ENCODE measurements at places on chromosomes 5 and 9.

DNA sequence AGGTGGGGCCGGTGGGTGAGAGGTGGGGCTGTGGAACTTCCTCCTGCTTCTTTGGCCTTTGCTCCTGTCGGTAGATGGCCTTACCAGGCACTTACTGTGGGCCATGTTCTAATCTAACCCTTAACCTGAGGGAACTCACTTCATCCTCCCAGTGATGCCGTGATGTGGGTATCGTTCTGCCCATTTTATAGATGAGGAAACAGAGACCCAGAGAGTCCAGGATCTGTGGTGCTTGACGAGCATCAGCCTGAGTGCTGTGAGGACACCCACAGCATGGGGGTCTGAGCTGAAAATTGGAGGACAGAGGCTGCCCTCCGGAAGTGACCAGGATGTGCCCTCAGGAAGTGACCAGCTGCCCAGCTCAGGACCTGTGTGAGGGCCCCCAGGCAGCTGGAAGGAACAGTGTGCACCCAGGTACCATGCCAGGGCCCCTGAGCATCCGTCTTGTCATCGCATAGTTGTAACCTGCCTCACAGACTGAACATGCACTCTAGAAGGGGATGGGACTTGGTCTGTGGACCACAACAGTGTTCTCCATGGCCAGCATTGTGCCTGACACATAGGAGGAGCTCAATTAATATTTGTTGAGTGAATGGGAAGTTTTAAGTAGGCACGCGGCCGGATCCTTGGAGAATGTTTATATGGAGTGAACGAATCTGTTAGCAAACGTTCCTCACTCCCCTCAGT, 8.5 kb downstream of the NEK6 start:
- no peak for DNase-seq

GRCh38 chr9:34317436-34317835, 11.6 kb downstream of the KIF24 start:
- DNase-seq = no peak

DNA sequence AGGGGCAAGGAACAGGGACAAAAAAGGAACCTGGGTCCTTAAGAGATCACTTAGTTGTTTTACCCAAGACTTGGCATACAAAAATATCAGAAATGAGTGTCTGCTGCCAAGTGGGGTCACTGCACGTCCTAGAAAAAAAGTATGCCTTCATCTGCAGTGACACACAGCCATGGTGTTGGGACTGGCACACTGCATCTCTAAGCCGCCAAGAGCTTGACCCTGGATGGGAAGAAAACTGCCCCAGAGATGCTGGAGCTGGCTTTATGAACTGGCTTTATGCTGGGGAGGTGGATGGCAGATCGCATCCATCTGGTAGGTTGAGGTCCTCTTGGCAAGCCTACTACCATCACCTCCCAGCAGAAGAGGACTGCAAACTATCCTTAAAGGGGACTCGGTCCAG, 51.7 kb downstream of the IRF1 start:
- DNase-seq = no peak

GRCh38 chr9:6884990-6885389, 127.2 kb downstream of the KDM4C start:
- no peak for DNase-seq

- DNase-seq = no peak
These were observed 279.6 kb downstream of the RFX3 start for GRCh38 chr9:3246241-3246640.

DNA sequence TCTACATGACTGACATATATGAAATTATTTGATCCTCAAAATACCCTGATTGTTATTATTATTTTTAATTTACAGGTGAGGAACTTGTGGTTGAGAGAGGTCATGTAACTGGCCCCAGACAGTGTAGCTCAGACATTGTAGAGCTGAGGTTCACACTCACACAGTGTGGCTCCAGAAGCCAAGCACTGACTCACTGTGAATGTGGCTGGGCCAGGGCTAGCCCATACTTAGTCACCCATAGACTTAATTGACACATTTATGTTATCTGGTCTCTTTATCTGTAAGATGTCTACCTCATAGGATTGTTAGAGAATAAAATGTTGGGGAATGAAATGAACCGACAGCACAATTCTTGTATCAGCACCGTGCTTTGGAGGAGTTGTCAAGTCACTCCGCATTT, 24.9 kb upstream of the CCDC112 start:
- peak; percentile 12 for DNase-seq

- no peak for DNase-seq
These were observed 47.1 kb downstream of the THBS4 start for GRCh38 chr5:80082281-80082680.

DNA sequence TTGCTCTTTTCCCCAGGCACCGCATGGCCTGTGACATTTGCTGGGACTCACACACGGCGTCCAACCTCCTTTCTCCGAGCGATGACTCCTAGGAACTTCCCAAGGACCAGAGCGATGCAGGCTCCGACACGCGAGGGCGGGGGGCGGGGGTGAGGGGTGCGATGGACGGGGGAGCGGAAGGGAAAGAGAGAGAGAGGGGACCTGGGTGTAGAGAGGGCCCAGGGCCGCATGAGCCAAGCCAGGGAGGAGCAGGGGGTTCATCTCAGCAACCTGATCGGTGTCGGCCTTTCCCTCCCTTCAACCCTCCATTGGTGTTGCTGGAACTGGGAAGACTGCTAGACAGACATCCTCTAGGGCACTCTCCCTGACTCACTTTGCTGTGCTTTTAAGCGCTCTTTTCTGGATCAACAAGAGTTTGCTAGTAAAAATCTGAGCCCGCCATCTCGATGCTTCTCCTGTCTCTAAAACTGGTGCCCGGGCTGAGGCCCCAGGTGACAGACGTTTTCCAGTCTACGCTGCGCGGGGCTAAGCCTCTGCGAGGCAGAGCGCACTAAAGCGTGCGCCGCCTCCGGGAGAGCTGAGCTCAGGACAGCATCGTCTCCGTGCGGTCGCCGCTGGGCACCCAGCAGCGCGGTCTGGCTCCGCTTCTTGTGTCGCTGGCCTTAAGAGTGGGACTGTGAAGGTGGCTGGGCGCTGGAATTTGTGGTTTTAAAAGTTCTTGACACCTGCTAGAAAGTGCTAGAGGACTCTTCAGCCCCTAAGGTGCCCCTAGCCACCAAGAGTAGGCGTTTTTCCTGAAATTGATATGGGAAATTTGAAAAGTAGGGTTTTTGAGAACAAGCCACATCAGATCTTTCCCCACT, 1.0 kb upstream of the TSLP start:
- DNase-seq = no peak

GRCh38 chr9:23635276-23635675, 190.8 kb downstream of the ELAVL2 start:
- no peak for DNase-seq

DNA sequence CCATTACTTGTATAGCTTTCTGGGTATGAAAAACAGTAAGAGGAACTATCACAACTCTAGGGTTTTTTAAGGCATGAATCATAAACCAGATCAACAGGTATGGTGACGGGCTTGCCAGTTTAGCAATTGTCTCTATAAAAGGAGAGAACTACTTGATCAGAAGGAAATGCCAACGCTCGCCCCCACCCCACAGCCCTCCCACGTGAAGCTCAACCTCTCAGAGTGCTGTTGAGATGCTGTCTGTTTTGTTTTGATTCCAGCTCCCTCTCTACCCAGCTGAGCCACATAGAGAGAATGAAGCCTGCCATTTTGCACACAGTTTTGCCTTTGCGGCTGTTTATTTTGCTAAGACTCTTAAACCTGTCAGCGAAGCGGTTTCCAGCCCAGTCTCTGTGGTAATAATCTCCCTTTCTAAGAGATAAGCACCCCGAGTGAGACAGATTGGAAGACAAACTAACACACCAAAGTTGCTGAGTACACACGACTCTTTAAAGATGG, 257.9 kb upstream of the ANKRD55 start:
- no peak for DNase-seq

- no peak for DNase-seq
These were observed 63.9 kb downstream of the C9orf152 start for GRCh38 chr9:110143950-110144545.

DNA sequence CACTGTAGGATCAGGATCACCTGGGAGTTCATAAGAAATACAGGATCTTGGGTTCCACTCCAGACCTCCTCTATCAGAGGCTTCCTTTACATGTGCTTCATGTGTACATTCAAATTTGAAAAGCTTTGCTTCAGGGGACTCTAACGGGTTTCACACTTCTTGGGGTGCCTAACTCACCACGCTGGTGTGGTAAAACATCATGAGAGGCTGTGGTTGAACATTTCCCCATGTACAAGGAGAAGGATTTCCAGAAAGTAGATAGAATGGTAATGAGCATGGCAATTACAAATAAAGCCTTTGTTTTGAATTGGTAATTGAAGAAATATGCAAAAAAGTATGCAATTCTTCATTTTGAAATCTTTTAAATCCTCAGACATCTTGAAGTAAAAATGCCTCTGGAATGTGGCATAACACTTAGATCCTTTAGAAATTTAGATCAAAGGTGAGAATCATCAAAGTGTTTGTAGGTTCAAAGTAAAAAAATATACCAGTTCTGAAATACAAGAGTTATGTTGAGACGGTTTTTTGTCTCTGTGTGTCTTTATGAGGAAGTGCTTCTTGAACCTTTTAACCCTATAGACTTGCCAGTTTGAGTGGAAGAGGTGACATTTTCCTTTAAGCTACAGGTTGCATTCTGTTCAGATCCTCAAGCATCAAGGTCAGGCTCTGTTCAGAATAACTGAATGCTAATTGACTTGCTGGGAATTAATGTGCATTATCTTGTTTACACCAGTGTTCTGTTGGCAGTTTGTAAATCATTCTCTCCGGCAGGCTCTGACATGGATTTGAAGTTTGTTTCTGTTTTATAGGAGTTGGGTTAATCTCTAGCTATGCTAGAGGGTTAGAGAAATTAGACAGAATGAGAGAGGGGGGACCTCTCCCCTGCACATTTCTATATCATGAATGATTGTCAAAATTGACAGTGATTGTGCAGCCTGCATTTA, 415.3 kb downstream of the MAN2A1 start:
- peak; percentile 31 for DNase-seq

GRCh38 chr5:110572729-110573128, 153.7 kb downstream of the TMEM232 start:
- no peak for DNase-seq

GRCh38 chr5:65892801-65893200, 33.6 kb upstream of the ERBIN start:
- no peak for DNase-seq

DNA sequence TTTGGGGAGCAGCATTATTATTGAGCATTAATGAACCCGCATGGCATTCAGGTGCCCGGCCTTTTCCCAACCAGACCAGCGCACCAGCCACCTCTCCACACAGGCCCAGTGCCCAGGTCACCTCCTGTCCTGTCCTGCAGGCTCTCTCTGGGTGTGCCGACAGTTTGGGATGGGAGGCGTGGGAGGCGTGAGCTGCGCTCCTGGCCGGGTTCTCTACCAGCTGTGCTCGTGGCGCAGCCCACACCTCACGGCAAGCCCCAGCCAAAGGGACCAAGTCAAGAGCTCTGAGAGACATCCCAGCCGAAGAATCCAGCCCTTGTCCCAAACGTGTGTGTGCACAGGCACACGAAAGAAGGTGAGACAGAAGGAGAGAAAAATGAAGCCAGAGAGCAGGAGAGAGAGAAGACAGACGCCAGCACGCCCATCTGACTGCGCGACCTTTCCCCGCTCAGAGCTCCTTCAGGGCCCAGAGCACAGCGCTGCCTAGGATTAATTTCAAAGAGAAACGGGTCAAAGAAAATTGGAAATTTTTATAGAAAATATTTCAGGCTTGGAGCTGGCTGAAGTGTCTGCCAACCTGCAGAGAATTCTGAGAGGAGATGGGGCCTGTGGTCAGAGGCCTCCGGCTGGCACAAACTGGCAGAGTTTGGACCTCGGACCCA, 81.7 kb downstream of the ADAMTS2 start:
- no peak for DNase-seq

DNA sequence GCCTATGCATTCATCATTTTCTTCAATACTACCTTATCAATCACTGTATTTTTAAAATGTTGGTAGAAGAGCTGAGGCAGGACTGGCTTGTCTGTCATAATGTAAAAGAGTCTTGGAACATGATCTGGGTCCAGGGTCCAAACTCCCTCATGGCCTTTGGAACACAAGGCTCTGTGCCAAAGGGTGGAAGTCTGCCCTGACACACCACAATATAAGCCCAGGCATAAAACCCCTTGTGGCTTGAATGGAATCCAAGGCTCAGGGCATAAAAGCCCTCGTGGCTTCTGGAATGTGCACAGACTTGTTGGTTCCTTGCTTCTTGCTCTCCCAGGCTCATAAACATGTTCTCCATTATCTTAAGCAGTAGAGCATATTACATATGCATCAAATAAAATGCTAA, 48.0 kb downstream of the GABRB2 start:
- no peak for DNase-seq

DNA sequence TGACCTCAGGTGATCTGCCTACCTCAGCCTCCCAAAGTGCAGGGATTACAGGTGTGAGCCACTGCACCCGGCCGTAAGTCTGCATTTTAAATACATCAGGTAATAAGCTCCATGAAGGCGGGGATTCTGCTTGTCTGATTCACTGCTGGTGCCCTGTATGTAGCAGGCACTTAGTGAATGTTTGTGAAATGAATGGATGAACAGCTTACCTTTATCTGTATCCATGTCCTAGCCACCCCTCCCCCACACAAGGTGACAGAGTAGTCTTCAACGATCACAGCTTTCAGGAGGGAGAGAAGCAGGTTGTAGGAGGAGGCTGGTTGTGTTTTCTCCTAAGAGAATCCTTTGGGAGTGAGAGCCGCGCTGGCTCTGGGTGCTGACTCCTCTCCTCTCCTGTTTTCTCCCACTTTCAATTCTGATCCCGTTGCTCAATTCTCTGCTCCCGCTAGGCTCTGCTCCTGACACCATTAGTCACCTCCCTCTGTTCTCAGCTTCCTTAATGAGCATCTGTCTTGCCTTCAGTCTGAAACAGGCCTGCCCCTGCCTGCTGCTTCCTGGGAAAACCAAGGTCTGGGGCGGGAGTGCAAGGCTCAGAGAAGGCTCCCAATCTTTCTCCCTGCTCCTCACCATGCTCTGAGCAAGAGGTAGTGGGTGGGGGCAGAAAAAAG, 88.8 kb upstream of the CTNNA1 start:
- peak; percentile 58 for DNase-seq

DNA sequence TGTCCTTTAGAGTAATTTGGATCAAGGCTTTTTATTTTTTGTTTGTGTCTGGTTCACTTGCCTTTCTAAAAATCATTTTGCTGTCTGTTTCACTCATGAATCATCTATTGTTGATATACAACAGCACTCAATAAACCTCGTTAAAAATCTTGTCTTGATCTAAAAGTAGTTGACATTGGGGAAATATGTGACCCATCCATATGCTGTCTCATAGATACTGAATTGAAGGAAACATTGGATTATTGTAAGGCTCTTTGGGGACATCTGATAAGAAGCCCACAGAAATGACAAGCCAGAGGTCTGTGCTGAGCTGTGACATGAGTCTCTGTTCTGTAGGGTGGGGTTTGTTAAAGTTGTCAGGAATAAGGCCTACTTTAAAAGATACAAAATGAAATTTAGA, 208.0 kb downstream of the PDZD2 start:
- DNase-seq = no peak

Measured in AG10803 (cell line).